NCI-H2107 (cell line): ENCODE measurements at places on chromosomes 3 and 15.

DNA sequence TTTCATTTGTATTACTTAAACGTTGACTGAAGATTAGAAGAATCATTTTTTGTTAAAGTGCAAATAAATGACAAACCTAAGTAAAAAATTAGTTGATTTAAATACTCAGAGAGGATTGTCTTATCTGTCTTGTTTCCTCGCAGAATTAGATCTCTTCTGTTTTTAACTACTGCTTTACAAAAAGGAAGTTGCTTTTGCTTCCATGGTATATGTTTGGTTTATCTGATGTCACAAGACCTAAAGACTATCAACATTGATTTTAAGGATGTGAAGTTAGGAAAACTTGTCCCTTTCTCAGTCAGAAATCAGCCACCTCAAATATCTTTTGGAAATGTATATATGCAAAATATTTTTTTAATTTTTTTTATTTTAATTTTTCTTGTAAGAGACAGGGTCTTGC lies 28.7 kb downstream of the GPR171 start:
- DNase-seq, result no peak

DNA sequence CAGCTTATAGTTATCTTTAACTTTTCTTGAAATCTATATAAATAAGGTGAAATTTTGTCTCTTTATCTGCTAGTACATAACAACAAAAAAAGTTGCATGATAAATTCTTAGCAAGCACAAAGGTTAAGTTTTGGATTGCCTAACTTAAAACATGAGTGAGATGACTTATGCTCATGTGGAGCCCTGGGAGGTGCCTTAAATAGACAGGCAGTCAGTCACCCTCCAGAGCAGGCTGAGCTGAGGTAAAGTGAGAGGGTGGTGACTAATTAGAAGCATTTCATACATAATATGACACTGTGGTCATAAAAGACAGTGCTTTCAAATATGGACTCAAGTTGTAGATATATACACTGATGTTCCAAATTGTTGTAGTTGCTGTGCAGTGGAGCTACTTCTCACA lies 14.6 kb upstream of the MME start:
- no peak for DNase-seq

- no peak for DNase-seq
Observed at GRCh38 chr15:99981839-99982658, 248.8 kb upstream of the LYSMD4 start.

GRCh38 chr15:89383365-89384175 lies 48.9 kb upstream of the POLG start:
- DNase-seq, result peak; percentile 10

DNA sequence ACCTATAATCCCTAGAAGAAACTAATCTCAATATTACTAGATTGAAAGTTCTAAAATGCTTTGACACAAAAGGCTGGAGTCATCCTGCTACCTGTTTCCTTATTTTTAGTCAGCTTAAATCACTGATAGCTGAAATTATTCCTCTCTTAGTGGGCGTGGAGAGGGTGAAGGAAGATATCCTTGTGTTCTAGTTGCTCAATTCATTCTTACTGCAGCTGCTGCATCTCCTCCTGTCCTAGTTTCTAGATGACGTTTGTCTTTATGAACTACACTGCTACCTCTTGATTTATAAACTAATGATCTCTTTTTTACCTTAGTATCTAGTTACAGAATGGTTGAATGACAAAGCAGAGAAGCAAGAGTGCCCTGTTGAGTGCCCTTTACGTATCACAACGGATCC lies 50.7 kb downstream of the SETD5 start:
- DNase-seq, result no peak

- no peak for DNase-seq
Observed at GRCh38 chr3:169931747-169932520, 20.6 kb downstream of the SAMD7 start.

- DNase-seq, result no peak
Observed at GRCh38 chr3:77460326-77460725, 420.4 kb downstream of the ROBO2 start.

- peak; percentile 32 for DNase-seq
Observed at GRCh38 chr3:61561374-61562041, at the start of gene PTPRG. Gene PTPRG, plus strand, starts transcription at chr3:61561571. Its CDS starts 717 bp downstream, at chr3:61562288.

DNA sequence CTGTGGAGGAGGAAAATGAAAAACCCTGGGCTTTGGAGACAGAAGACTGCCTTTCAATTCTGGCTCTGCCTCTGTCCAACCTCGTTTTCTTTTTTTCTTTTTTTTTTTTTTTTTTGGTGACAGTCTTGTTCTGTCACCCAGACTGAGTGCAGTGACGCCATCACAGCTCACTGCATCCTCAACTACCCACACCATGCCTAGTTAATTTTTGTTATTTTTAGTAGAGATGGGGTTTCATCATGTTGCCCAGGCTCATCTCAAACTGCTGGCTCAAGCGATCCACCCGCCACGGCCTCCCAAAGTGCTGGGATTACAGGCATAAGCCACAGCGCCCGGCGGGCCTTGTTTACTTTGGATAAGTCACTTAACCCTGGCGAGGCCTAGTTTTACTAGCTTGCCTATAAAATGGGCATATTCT lies 66.3 kb upstream of the SLC25A26 start:
- DNase-seq, result no peak

- no peak for DNase-seq
Observed at GRCh38 chr3:46862369-46863025, 747 bp downstream of the MYL3 start.
